Activated CD8-positive, alpha-beta memory T cell treated with anti-CD3 and anti-CD28 coated beads for 1 hour (primary cell): ENCODE measurements at places on chromosomes 4 and X.

DNA sequence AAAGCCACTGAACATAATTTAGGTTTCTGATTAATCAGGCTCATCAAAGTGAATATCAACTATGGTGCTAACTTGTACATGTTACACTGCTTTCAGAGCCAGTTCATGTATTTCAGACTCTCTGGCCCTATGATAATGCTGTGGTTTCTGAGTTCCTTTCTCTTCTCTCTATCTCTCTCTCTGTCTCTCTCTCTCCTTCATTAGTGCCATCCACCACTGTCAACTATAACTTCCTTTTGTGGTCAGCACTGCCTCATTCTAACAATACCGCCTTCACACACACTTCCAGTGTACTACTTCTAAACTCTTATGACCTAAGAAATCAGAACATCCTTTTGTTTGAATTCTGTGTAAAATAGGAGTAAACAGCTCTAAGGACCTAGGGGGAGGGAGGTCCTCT, 907.1 kb downstream of the RPA4 start:
- DNase-seq: no peak

DNA sequence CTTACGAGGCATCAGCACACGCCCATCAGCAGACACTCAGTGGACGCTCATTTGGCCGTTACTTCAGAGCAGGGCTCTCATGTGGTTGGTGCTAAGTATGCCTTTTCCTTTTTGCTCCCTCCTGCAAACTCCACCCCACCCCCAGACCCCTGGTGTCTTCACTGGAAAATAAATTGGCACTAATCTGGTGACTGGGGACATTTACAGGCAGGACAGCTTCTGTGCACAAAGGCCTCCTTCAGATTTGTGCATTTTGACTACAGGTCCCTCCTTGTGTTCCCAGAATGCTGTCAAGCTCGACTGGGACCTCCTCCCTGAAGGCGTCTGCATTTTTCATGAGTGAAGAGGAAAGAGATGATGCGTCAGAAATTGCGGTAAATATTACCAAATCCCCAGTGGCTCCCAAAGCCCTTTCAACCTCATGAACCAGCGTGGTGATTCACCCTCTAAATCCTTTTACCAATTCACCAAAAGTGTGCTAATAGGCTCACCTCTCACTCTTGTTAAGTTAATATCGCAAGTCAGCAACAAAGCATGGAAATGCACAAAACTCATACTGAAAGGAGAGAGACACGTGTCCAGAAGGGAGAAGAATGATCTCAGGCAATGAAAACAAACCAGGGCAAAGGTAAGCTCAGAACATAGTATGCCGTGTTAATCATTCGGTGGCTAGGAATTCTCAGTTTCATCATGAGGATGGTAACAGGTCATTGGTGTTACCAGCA, 119.0 kb downstream of the NKX6-1 start:
- no peak for DNase-seq

- no peak for DNase-seq
Observed at GRCh38 chr4:78721747-78722146, 54.4 kb upstream of the BMP2K start.

DNA sequence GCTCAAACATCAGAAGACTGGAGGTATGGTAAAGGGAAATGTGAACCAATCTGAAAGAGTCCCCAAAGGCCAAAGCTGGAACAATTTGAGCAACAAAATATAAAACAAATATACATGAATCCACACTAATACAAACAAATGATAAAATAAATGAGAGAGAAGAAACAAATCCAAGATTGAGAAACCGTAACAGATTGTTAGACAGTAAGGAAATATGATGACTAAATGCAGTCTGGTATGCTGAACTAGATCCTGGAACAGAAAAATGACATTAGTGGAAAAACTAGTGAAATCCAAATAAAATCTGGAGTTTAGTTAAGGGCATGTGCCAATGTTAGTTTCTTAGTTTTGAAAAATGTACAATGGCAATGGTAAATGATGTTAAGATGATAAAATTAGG, 15.9 kb downstream of the PPA2 start:
- DNase-seq: no peak

GRCh38 chr4:57442831-57443291, 332.7 kb upstream of the IGFBP7 start:
- no peak for DNase-seq

GRCh38 chr4:61243962-61244361, 43.8 kb downstream of the ADGRL3 start:
- DNase-seq: no peak

DNA sequence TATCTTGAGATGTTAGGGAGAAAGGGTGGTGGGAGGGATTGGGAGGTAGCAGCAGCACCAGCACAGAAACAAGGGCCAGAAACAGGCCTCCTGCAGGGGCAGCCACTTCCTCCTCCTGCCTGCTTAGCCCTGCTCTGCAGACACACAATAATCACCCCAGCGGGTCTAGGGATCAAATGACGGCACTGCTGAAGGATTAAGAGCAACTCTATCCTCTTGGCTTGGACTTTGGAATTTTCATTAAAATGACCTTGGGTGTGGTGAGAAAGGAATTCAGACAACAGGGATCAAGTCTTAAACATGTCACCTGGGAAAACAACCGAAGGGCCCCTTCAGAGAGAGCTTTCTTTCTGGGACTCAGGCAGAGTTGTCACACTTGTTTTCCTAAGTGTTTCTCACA, 353.4 kb downstream of the SPRY1 start:
- no peak for DNase-seq

GRCh38 chr4:58665649-58666048, 1555.5 kb upstream of the IGFBP7 start:
- no peak for DNase-seq

- no peak for DNase-seq
Observed at GRCh38 chr4:112901962-112902411, 147.5 kb upstream of the ANK2 start.

DNA sequence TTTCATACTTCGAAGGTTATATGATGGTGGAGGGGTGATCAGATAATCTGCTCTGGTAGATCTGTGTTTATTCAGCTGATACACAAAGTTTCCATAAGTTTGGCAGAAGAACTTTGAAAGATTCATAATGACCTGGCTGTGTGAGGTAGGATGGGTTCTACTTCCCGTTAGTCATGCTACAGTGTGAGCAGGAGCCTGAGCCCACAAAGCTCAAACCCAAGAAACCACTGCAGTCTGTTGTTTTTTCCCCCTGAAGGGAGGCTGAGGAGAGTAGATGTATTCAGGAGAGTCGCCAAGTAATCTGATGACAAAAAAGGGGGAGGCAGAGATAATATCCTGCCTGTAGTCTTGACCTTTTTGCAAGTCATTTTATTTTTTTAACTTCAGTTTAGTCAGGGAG, 52.8 kb upstream of the PPP3CA start:
- no peak for DNase-seq

DNA sequence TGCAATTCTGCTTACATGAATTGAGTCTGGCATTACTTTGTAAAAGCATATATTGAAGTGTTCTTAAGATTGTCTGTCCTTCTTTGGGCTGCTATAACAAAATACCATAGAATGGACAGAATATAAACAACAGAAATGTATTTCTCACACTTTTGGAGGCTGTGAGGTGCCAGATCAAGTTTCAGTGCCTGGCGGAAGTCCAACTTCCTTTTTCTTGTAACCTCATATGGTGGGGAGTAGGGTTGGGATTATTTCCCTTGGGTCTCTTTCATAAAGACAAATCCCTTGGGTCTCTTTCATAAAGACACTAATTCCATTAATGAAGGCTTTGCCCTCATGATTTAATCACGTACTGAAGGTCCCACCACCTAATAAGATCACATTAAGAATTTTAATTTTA, 199.3 kb upstream of the GRID2 start:
- no peak for DNase-seq

GRCh38 chr4:2932321-2932950, 30.8 kb downstream of the NOP14 start:
- no peak for DNase-seq

- no peak for DNase-seq
Observed at GRCh38 chr4:3492741-3493719, 29.9 kb downstream of the DOK7 start.

GRCh38 chrX:24732766-24733500, 39.2 kb downstream of the POLA1 start:
- DNase-seq: no peak

- no peak for DNase-seq
Observed at GRCh38 chr4:76624241-76624681, 189.2 kb downstream of the SHROOM3 start.

DNA sequence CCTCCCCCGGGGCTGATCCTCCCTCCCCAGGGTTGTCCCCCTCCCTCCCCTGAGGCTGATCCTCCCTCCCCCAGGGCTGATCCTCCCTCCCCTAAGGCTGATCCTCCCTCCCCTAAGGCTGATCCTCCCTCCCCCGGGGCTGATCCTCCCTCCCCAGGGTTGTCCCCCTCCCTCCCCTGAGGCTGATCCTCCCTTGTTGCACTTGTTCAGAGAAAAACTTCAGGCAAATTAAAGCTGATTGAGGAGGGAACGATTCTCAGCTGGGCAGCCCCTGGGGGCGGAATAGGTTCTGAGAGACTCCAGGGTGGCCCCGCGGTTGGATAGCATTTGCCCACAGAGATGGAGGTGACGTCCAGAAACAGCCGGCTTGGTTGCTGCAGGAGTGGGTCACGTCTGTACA, 110.7 kb upstream of the ADRA2C start:
- no peak for DNase-seq
